Progenitor cell of endocrine pancreas (in vitro differentiated cells): ENCODE measurements at places on chromosomes 4 and X.

DNA sequence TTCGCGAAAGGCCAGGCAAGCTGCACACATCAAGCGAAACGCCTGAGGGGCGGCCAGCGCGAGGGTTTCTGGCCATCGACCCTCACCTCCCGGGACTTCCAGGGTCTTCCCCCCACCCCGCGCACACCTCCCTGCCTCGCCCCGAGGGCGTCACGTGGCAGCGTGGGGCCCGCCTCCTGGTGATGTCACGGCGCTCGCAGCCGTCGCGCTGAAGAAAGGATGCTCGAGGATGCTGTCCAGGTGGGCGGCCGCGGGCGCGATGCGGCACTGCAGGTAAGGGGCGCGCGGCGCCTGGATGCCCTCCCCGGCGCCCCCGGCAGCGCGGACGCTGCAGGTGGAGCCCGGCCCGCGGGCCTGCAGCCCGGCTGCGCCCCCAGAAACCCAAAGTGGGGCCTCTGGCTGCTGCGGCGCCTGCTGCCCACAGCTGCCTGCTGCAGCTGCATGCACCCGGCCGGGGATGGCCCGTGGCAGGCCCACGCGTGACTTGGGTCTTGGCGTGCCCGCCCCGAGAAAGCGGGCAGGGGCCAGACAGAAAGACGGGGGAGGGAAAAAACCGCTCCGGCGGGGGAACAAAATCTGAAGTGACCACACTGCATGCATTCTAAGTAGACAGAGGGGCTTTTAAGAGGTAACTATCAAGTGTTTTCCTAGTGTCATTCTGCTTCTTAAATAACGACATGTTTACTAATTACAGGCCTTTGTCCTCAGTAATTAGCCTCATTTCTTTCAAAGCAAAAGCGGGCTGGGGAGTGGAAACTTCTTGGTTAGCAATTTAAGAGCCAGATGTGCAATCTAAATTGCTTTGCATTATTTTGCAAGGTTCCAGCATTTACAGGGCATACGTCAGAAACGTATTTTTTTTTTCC lies 1.7 kb downstream of the CLCN4 start:
- peak; percentile 44 for DNase-seq

DNA sequence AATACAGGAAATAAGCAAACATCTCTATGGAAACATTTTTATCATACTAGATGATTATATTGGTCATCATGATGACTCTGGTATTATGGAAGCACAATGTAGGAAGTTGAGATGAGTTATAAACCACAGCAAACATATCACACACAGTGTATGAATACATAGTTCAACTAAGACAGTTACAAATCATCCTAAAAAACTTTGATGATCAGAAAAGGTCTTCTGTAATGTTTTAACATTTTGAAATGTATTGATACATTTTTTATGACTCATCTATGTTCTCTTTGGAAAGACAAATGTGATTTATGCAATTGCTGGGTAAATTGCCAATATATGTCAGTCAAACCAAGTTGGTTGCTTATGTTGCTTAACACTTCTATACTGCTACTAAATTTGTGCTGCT lies 4.8 kb downstream of the CXCL3 start:
- DNase-seq: no peak

GRCh38 chrX:70139736-70140135 lies 6.5 kb downstream of the IGBP1 start:
- no peak for DNase-seq

DNA sequence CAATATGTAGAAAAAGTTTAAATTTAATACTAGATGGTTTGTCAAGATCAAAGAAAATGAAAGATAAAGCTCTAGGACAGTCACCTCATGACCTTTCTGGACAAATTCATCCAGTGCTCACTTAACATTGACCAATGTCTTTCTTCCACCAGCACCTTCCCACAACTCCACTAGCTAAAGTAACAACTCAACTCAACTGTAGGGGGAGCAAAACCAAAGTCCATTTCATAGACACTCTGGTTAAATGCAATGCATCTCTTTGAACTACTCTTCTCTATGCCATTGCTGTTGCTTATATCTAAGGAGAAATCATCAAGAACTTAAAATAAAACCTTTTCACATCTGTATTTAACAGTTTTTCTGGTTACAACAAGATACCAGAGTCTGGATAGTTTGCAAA lies 25.1 kb downstream of the UGT2B4 start:
- DNase-seq: no peak

DNA sequence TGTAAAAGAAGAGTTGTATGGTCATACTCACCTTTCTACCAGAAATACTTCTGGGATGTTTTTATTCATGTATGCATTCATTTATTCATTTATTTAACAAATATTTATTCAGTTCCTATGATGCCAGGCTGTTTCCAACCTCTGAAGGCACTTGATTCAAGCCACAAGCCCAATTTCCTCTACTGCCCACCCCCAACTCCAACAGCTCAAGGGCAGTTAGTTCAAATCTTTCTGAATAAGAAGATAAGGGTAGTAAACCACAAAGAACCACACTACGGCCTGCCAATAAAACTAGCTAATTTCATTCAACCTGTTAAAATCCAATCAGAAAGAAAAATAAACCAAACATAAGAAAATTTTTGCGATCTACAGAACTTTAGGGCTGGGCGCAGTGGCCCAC lies 31.2 kb downstream of the LRBA start:
- no peak for DNase-seq

GRCh38 chr4:182448281-182449151 lies 205.3 kb downstream of the TENM3 start:
- peak; percentile 82 for DNase-seq
